ENCODE measurements at places on chromosomes 12 and 14.

GRCh38 chr14:105890474-105891220 is 364.3 kb downstream of the TMEM121 start:
- no peak for DNase-seq

DNA sequence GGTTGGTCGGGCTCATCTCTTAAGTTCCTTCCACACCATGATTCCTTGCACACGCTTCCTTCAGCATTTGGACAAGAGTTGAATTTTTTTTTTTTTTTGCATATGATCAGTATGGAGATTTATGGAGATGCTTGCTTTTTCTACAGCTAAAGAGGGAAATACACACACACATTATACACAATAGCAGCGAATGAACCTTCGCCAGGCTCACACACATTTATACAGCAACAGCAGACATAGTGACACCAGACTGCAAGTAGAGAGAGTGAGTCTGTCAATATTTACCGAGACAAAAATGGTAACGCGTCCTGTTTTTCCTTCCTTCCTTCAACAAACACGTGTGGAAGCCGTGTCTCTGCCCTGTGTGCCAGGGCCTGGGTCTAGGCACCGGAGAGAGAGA is 897.9 kb downstream of the BCL11B start:
- no peak for DNase-seq

GRCh38 chr14:53646925-53647324 is 309.7 kb downstream of the BMP4 start:
- peak; percentile 10 for DNase-seq

- DNase-seq, result peak; percentile 38
These were observed 9.8 kb downstream of the ZNF385A start for GRCh38 chr12:54374562-54375258.

DNA sequence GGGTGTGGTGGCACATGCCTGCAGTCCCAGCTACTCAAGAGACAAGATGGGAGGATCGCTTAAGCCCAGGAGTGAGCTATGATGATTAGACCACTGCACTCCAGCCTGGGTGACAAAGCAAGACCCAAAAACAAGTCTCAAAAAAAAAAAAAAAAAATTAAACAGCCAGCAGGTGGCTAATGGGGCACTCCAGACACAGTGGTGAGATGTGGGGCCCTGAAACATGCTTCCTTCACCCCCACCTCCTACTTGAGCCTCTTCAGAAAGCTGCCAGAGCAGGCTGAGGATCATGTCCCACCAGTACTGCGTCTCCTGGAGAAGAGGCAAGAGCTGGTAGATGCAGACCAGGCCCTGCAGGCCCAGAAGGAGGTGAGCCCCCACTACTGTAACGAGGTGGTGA is 2.1 kb downstream of the CFAP73 start:
- no peak for DNase-seq

DNA sequence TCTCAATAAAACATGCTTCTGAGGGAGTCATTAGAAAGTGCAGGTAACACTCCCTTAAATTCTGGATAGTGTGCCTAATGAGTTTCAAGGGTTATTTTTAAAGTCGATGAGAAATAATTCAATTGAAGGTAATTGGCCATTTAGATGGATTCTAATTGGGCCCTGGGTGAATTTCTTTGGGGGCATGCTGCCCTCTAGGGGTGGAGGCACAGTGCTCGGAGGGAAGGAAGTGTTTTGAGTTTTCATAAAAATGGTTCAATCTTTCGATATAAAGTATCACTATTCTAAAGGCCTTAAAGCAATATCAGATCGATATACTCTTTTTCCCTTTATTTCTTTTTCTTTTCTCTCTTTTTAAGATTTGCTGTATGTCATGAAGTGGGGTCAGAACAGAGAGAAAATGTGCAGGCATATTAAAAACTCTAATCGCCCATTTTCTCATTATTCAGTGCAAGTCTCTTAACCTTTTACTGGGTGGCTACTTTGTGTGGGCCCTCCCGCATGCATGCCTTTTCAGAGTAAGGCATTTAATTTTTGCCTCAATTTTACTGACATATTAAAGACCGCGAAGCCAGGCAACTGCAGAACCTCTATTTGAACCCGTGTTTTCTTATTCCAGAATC is 25.5 kb downstream of the NKX2-8 start:
- no peak for DNase-seq

DNA sequence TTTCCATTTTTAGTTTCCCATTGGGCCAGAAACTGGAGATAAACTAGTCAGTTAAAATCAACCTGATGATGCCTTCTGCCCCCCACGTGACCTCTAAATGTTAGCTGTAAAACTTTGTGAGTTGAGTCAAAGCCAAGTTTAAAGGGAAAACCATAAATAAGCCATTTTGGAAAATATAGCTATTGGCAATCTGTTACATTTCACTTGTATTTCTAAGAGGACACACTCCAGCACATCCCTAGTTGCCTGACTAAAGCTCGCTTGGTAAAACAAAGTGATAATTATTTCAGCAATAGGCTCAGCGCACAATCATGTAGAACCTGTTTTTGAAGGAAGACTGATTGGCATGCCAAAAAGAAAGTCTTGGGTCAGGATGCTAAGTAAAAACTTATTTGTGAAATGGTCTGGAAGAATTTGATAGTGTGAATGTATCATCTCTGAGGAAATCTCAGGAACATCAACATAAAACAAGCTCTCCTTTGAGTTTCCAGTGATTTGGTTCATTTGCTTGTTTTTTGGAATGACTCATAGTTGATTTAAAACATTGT is 49.2 kb upstream of the AEBP2 start:
- DNase-seq, result no peak

- no peak for DNase-seq
These were observed 606.0 kb upstream of the TMEM132C start for GRCh38 chr12:127660961-127661360.

DNA sequence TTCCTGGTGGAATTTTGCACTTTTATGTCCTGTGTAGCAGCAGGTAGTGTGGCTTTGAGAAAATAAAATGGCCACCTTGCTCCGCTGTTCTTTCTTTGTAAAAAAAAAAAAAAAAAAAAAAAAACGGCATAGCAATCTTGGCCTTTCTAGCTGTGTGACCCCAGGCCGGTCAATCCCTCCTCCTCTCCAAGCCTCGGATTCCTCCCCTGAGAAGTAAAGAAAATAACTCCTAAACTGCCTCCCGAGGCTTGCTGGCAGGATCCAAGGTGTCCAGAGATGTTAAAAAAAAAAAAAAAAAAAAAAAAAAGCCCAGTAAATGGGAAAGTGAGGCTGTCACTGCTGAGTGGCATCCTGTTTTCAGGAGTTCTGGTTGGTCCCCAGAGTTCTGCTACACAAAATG is 23.9 kb upstream of the MAP1LC3B2 start:
- no peak for DNase-seq

DNA sequence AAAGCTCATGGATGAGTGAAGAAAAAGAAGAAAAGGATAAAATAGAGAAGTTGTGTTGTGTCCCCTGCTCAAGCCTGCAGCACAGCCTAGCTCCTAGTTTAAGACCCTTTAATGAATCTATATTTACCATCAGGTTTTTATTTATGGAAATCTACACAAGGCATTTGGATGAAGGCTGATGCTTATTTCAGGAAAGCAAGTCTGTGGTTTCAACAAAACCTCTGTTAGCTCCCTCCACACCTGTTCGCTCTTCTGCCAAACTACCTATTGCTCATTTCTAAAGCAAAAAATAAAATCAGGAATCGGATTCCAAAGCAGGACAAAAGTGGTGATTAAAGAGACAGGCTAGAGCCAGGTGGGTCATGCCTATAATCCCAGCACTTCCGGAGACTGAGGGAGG is 18.9 kb upstream of the MAP3K9 start:
- no peak for DNase-seq

GRCh38 chr12:87953256-87953860 is 75.8 kb downstream of the C12orf50 start:
- DNase-seq, result peak; percentile 40

DNA sequence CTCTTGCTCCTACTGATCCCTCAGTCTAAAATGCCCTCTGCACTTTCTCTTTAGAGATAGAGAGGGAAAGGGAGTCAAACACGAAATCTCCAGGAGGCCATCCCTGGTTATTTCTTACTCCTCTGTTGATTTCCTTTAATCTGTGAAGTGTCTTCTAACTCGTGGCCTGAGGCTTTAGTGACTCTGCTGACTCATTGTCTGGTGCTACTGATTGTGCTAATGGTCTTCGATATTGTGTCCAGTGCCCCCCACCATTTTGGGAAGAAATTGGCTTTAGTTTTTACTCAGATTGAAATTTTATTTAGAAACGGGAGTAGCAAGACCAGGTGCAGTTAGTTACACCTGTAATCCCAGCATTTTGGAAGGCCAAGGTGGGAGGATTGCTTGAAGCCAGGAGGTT is 839 bp downstream of the CLEC9A start:
- DNase-seq, result no peak

DNA sequence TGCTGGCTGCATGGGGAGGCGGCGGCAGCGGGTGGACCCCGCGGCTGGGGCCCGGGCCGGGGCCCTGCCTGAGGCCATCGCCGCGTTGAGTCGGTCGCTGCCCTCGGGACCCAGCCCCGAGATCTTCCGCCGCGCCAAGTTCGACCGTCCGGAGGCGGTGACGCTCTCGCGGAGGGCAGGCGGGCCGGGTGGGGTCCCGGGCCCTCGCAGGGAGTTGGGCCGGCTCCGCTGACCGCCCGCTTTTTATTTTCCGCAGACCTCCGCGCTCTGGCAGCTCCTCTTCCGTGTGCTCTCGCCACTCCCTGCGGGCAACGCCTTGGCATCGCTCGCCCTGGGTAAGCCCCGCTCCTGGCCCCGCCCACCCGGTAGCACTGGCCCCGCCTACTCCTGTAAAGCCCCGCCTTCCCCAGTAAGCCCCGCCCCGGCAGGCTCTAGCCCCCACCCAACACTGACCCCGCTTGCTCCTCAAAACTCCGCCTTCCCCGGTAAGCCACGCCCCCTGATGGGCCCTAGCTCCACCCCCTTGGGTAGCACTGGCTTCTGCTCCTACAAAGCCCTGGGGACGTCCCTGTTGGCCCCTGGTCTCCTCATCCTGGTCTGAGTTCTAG is 424 bp downstream of the TEDC1 start:
- DNase-seq, result no peak

GRCh38 chr12:108734200-108734906 is 3.0 kb upstream of the CORO1C start:
- peak; percentile 75 for DNase-seq

- DNase-seq, result no peak
These were observed 484 bp downstream of the PPP1CC start for GRCh38 chr12:110742096-110742717.

DNA sequence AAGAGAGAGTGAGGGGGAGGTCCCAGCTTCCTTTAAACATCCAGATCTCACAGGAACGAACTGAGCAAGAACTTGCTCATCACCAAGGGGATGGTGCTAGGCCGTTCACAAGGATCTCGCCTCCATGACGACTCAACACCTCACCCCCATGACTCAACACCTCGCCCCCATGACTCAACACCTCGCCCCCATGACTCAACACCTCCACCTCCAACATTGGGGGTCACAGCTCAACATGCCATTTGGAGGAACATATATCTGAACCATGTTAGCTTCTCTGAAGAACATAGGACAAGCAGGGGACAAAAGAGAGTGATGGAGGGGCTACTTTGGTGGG is 66.0 kb upstream of the LHX5 start:
- no peak for DNase-seq

DNA sequence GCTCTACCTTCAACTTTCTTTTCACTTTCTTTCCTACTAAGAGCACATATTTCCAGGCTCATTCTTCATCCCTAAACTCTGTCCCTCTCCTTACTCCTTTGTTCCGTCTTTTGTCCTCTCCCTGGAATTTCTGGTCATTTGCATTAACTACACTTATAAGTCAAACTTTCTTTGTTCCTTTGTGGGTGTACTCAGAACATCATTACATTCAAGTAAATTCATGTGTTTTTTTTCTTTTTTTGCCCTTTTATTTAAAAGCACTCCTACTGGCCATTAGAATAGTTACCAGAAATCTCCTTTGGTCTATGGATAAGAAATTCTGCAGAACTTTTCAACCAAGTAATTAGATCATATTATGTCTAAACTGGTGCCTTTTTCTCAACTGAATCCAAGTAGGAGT is 802.6 kb downstream of the DIO2 start:
- no peak for DNase-seq

- no peak for DNase-seq
These were observed 212.9 kb upstream of the CRY1 start for GRCh38 chr12:107306141-107306659.

- DNase-seq, result no peak
These were observed 16.4 kb upstream of the HVCN1 start for GRCh38 chr12:110705309-110705708.

DNA sequence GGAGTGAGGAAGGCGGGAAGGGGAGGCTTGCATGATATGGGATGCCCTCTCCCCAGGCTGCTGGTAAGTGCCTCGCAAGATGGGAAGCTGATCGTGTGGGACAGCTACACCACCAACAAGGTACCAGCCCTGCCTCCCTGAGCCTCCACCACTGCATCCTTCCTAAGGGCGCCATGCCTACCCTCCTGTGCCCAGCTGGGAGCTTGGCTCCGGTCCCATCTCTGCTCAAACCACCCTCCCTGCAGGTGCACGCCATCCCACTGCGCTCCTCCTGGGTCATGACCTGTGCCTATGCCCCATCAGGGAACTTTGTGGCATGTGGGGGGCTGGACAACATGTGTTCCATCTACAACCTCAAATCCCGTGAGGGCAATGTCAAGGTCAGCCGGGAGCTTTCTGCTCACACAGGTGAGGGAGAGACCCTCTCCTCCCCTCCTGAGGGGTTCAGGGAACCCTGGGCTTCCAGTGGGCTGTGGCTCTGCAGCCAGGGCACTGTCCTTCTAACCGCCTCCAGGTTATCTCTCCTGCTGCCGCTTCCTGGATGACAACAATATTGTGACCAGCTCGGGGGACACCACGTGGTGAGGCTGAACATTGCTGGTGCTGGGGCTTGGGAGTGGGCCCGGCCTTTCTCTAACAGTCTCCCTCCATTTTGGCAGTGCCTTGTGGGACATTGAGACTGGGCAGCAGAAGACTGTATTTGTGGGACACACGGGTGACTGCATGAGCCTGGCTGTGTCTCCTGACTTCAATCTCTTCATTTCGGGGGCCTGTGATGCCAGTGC is 2.6 kb downstream of the GNB3 start:
- DNase-seq, result no peak

GRCh38 chr14:37436519-37436918 is 158.5 kb downstream of the FOXA1 start:
- no peak for DNase-seq

- no peak for DNase-seq
These were observed 616.4 kb downstream of the MED13L start for GRCh38 chr12:115661112-115661511.

- no peak for DNase-seq
These were observed 258.7 kb upstream of the BTG1 start for GRCh38 chr12:92404259-92404894.

DNA sequence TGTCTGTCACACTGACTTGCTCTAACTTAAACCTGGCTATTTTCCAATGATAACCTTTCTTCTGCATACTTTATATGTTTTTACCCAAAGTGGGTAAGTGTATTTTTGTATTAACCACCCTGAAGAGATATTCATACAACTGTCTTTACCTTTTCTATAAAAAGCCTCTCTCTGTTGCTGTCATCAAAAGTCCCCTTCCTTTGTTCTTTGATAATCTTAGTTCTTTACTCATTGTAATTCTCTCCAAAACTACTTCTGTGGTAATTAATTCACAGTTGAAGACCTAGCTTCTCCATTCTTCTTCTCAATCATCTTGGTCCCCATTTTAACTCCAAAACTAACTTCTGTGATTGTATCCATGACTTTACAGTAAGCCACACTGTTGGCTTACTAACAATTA is 479.7 kb upstream of the MGAT4C start:
- no peak for DNase-seq

Measured in dermis microvascular lymphatic vessel endothelial cell (primary cell).